ENCODE measurements at places on chromosomes 1 and 21.
A peak's percentile ranks its signal among the peaks of the same experiment; 100 is the strongest.

- peak; percentile 3 for DNase-seq
These were observed 1412.7 kb downstream of the KCNT2 start for GRCh38 chr1:195195423-195196057.

- no peak for DNase-seq
These were observed 7.0 kb downstream of the RPS6KA1 start for GRCh38 chr1:26536521-26536920.

GRCh38 chr1:209368864-209369598, 214.5 kb upstream of the CAMK1G start:
- peak; percentile 99 for DNase-seq

DNA sequence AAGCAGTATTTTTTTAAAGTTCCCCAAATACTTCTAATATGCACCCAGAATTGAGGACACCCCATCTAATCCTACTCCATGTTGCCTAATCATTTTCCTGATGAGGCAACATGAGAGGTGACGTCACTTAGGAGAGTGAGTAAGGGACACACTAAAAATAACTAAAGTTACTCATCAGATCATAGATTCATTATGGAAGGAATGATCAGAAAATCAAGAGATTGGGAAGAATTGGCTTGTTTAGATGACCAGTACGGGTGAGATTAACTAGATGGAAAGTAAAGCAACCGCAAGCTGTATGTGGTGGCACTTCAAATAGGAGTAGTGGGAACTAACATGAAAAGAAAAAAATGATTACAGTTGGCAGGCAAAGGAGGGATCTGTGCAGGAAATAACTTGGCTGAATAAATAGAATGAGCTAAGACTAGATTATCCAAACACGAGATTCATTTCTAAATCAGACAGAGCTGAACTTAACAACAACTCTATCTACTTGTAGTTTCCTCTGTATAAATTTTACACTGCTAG, 61.4 kb upstream of the CXADR start:
- DNase-seq = peak; percentile 74

DNA sequence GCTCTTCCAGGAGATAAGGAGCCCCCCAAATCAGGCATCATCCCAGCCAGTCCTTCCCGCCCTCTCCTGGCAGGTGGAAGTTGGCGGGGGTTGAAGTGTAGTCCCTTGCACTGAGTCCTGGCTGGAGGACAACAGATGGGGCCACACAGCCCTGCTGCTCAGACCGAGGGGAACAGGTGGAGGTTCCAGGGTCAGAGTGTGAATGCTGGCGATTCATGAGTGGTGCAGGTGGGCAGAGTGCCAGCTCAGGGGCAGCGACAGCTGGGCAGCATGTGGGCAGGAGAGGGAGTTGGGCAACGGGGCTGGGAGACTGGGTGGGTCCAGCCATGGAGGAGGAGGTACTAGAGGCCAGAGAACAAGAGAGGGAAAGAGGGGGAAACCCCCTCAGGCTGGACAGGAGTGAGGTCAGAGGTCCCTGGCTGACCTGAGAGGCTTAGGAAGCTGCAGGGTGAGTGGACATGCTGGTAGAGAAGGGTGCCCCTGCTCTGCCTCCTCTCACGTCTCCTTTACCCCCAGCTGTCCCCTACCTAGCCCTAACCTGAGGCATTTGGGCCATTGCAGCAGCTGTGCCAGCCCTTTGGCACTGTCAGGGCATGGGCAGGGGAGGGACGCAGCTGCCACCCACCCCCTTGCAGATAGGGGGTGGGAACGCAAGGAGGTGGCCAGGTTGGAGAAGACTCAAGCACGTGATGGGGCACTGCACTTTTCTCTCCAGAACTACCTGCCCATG, 11.3 kb upstream of the ADORA1 start:
- no peak for DNase-seq

DNA sequence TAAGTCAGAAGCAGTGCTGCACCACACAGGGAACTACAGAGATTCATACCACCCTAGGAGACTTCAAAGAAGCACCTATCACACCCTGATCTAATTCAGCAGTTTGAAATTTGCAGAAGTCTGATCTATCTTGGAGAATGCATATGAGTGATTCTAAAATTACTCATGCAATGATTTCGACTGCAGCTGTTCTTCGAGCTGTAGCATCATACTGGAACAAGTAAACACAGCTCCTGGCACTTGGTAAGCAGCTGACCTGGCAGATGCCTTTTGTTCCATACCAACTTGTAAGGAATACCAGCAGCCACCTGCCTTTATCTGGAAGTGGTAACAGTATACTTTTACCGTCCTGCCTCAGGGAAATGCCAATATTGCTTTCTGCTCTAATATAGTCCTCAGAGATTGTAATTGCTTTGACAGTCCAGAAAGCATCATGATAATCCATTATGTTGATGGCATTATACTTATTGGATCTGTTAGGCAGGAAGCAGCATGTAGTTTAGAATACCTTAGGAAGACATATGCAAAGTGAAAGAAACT, 25.7 kb downstream of the AADACL4 start:
- no peak for DNase-seq

DNA sequence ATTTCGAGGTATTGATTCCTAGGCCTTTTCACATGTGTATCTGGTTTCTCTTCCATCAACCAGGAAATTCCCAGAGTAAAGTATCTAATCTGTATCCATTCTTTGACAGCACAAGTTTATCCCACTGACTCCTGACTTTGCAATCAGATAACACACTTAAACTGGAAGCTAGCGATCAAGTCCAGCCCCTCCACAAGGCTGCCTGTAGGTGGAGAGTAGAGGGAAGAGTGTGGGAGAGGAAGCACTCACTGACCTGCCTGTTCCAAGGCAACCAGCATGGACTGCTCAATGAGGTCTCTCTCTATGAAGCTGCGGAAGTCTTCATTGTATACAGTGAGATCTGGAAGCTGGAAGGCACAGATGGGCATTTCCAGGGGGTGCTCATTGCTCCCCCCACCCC, 30.4 kb upstream of the MTMR11 start:
- DNase-seq = no peak

DNA sequence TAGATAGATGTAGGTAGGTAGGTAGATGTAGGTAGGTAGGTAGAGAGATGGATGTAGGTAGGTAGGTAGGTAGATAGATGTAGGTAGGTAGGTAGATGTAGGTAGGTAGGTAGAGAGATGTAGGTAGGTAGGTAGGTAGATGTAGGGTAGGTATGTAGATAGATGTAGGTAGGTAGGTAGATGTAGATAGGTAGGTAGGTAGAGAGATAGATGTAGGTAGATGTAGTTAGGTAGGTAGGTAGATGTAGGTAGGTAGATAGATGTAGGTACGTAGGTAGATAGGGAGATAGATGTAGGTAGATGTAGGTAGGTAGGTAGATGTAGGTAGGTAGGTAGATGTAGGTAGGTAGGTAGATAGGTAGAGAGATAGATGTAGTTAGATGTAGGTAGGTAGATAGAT, 62.3 kb upstream of the MORC3 start:
- DNase-seq = no peak

DNA sequence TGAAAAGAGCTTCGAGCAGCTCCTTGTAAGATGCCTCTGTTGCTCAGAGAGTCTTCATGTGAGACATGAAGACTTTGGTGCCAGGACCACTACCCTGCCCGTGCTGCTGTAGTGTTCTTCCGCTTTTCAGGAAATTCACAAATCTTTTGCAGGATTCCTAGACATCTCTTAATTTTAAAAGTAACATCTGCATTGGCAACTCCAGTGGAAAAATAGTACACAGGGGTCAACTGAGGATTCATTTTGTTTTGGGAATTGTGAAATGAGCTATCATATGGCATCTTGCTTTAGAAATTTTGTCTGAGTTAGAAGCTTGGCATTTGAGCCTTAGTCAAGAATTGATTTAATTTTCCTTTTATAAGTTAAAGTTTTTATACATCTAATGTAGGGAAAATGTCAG, 7.2 kb downstream of the PRDM2 start:
- peak; percentile 45 for DNase-seq

- no peak for DNase-seq
These were observed 114.6 kb downstream of the UCK2 start for GRCh38 chr1:165942062-165942461.

DNA sequence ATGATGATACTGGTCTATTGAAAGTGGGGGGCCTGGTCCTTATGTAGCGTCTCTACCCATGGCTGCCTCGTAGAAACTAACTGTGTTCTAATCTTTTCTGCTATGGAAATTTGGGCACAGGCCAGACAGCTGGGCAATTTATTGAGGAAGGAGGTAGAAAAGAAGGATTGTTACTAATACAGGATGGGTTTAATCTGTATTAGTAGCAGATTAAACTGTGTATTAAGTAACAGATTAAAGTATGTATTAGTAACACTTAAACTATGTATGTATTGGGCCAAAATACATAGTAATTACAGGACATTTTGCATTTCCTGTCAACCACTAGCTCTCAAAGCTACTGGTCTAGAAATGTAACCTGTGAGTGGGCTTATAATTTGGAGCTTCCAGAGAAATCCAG, 142.0 kb downstream of the MAST2 start:
- DNase-seq = peak; percentile 60

GRCh38 chr1:208008534-208008933, 97.6 kb upstream of the CD34 start:
- no peak for DNase-seq

GRCh38 chr1:187877220-187877619, 1048.5 kb downstream of the PLA2G4A start:
- no peak for DNase-seq

DNA sequence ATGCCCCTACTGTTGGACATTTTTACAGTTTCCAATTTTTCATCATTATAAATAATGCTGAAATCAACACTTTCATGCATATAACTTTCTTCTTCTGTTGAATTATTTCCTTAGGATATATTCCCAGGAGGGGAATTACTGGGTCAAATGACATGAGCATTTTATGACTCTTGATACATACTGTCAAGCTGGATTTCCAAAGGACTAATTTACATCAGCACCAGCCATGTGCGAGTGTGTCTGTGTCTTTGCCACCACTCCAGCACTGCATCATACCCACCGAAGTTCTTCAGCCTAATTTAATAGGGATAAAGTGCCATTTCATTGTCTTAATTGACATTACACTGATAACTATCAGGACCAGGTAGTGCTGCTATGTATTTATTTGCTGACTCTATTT, 146.7 kb downstream of the CSMD2 start:
- peak; percentile 10 for DNase-seq

- peak; percentile 95 for DNase-seq
These were observed 4.5 kb downstream of the HDGF start for GRCh38 chr1:156746728-156747631.

- DNase-seq = peak; percentile 96
These were observed 17.7 kb downstream of the NFYC start for GRCh38 chr1:40709100-40709801.

- peak; percentile 27 for DNase-seq
These were observed at the start of gene CFAP74 for GRCh38 chr1:2003541-2004131. Gene CFAP74, minus strand, starts transcription at chr1:2003786. Its CDS starts 12,830 bp downstream, at chr1:1990956.

- no peak for DNase-seq
These were observed 152.5 kb downstream of the ZNF648 start for GRCh38 chr1:181909010-181909409.

- no peak for DNase-seq
These were observed 1.2 kb upstream of the CCDC28B start for GRCh38 chr1:32199043-32199716.

- DNase-seq = no peak
These were observed 12.9 kb upstream of the EPHA2 start for GRCh38 chr1:16168622-16169360.

DNA sequence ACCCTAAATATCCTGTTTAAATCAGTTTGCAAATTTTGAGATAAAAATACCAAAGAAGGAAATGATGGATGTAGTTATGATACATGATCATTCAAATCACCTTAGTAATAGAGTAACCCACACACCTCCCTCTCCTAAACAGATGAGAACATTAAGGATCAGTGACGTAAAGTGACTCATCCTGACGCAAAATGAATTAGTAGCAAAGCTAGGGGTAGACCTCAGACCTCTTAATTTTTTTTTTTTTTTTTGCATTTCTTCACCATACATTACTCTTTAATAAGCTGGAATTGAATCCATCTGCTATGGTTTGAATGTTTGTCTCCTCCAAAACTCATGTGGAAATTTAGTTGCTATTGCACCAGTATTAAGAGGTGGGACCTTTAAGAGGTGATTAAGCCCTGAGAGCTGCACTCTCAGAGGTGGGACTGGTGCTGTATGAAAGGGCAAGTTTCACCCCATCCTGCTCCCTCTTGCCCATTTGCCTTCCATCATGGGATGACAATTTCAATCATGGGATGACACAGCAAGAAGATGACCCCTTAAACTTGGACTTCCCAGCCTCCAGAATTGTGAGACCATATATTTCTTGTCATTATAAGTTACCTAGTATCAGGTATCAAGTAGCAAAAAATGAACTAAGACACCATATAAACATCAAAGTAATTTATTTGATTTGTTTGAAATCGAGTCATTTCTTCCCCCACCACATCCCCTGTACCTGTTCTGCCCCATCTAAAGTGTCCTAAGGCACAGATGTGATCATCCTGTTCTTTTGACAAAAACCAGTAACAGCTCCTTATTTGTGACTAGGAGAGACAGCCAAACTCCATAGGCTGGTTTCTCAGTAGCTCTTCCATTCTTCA, 114.6 kb upstream of the DUSP10 start:
- DNase-seq = peak; percentile 84

GRCh38 chr1:27591622-27592021, 12.3 kb downstream of the AHDC1 start:
- peak; percentile 48 for DNase-seq

GRCh38 chr1:106952776-106953175, 103.7 kb upstream of the PRMT6 start:
- DNase-seq = peak; percentile 51

- DNase-seq = no peak
These were observed 17.9 kb downstream of the B3GALNT2 start for GRCh38 chr1:235486321-235486720.

DNA sequence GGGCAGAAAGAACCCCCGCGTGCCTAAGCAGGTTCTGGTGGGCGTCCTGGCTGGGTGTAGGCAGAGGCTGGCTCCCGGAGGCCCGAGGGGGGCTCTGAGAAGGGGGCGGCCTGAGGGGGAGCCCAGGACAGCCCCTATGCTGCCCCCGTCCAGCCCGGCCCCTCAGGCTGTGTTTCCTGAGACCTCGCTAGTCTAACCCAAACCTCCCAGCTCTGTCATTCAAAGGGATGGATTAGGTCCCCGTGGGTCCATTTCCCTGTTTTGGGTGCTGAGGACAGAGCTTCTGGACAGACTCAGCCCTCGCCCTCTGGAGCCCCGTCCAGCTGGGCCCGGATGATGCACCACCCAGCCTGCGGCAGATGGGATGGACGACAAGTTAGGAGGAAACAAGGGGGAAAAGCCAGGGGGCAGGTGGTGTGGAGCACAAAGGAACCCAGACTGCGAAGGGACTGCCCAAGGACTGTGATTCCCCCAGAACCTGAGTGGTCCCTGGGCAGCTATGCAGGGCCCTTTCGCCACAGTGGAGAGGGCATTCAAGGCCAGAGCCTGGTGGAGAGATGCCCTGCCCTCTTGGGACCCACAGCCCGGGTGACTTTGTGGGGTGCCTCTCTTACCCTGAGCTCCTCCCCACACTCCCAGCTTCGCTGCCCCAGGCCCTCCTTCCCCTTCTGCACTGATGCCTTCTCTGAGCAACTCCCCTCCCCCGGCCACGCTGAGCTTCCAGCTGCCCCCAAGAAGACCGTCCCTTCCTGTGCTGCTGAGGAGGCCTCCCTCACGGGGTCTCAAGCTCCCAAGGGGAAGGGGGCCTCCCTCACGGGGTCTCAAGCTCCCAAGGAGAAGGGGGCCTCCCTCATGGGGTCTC, 2.8 kb downstream of the HES4 start:
- DNase-seq = no peak

- no peak for DNase-seq
These were observed 12.5 kb downstream of the CDC7 start for GRCh38 chr1:91513160-91513559.

- peak; percentile 10 for DNase-seq
These were observed 477.6 kb downstream of the NPHP4 start for GRCh38 chr1:5514527-5515183.
